Chondrocyte (in vitro differentiated cells): ENCODE measurements at places on chromosomes 6 and 20. TPM values are rescaled to one million over a fixed set of nuclear protein-coding genes. Genes with fewer than 3 reads are reported as not detected.

The SLC32A1 gene
- not detected in 3 replicates for total RNA-seq

The EEF1E1 gene
- total RNA-seq: 15.7 to 26.8 TPM (median 17.9 TPM) in 3 replicates

The SLC22A1 gene
- total RNA-seq: 1.5 to 3.3 TPM (median 2.9 TPM) in 3 replicates

The NCOA3 gene
- 38.1 to 56.0 TPM (median 45.2 TPM) in 3 replicates for total RNA-seq

The ANKRD66 gene
- total RNA-seq: not detected in 3 replicates

The EPM2A gene
- 6.8 to 12.2 TPM (median 7.8 TPM) in 3 replicates for total RNA-seq

The HLA-DRB1 gene
- total RNA-seq: not detected in 3 replicates

- H3K4me1 ChIP-seq: peaks cover 12% of the 10 kb centered on the region
- H3K36me3 ChIP-seq: no peaks in the 10 kb centered on the region
- H3K4me3 ChIP-seq: no peak overlapping the region
- H3K27ac ChIP-seq: no peak overlapping the region
- peaks cover 1% of the 10 kb centered on the region for H3K27me3 ChIP-seq
Observed at GRCh38 chr6:43983632-43984031, 143.6 kb downstream of the MRPL14 start.

DNA sequence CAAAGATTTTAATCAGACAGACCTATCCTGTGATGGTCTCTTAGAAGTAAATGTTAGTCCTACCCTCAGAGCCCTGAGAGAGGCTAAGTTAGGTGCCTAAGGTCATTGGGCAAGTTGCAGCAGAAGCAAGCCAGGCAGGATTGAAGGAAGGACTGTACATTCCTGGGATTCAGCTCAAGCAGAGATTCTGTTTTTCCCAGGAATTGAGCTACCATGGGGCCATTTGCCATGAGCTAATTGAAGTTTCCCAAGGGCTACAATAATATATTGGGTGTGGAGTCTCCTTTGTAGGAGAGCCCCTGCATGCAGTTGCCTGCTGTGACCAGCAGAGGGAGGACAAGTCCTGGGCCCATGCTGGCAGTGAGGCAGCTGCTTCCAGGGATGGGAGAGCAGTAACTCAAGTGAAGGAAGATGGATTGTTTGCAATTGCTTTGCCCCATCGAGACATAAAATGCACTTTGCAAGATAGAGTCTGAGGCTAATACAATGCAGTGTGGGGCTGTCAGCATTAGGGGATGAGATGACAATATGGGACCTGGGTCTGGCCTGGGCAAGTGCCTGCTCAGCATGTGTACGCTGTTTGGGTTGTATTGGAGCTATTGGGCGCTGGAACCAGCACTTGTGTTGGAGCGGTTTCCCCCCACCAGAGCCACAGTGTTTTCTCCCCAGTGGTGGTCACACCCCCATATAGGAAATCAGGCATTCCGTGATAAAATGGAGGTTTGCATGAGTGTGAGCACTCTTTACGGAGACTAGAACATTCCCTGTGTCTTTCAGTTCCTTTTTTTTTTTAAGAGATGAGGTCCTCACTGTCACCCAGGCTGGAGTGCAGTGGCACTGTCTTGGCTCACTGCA, 27.9 kb downstream of the DNMT3B start:
- no peak overlapping the region for H3K4me3 ChIP-seq
- H3K27ac ChIP-seq: no peak overlapping the region
- peaks cover 8% of the 10 kb centered on the region for H3K4me1 ChIP-seq
- H3K27me3 ChIP-seq: no peaks in the 10 kb centered on the region
- peaks cover 1% of the 10 kb centered on the region for H3K36me3 ChIP-seq

DNA sequence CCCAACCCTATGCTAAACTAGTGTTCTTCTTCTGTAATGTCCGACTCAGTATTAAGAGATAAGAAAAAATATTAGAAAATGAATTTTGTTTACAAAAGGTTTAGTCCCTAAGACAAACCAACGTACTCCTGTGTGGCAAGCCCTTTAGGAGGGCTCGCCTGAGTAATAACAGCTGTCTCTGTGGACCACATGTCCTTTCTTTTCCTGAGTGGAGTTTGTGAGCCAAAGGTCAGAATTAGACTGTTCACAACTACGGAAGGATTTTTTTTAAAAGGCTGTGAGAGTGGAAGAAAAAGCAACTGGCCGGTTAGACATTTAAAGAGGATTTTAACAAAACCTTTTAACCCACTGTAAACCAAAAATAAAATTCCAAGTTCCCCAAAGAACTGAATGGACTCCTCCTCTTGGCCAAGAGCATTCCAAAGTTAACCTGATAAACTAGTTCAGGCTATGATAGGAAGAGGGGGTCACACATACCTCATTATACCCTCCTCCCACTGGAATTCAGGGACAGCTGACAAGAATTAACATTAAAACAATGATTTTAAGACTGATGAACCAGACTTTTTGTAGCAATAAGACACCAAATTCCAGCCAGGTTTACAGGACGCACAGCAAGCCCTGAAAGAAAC, 43.5 kb downstream of the FAM184A start:
- no peak overlapping the region for H3K27ac ChIP-seq
- no peaks in the 10 kb centered on the region for H3K27me3 ChIP-seq
- DNase-seq: no peak
- no peaks in the 10 kb centered on the region for H3K36me3 ChIP-seq

GRCh38 chr6:16277101-16277981, 39.0 kb downstream of the GMPR start:
- peaks cover 54% of the 10 kb centered on the region for H3K4me1 ChIP-seq
- peaks cover 5% of the 10 kb centered on the region for H3K36me3 ChIP-seq
- H3K4me3 ChIP-seq: peak overlapping the region; percentile 29
- no peaks in the 10 kb centered on the region for H3K27me3 ChIP-seq
- DNase-seq: no peak
- peak overlapping the region; percentile 86 for H3K27ac ChIP-seq

- H3K36me3 ChIP-seq: peaks cover 14% of the 10 kb centered on the region
- H3K4me3 ChIP-seq: no peak overlapping the region
- H3K27me3 ChIP-seq: no peaks in the 10 kb centered on the region
- H3K4me1 ChIP-seq: peaks cover 3% of the 10 kb centered on the region
- H3K27ac ChIP-seq: no peak overlapping the region
- DNase-seq: no peak
Observed at GRCh38 chr6:44105993-44106740, 21.1 kb downstream of the MRPL14 start.

- DNase-seq: no peak
- no peaks in the 10 kb centered on the region for H3K4me1 ChIP-seq
- no peak overlapping the region for H3K27ac ChIP-seq
- H3K27me3 ChIP-seq: peaks cover 16% of the 10 kb centered on the region
- no peak overlapping the region for H3K4me3 ChIP-seq
Observed at GRCh38 chr6:68875403-68875802, 240.3 kb downstream of the ADGRB3 start.

DNA sequence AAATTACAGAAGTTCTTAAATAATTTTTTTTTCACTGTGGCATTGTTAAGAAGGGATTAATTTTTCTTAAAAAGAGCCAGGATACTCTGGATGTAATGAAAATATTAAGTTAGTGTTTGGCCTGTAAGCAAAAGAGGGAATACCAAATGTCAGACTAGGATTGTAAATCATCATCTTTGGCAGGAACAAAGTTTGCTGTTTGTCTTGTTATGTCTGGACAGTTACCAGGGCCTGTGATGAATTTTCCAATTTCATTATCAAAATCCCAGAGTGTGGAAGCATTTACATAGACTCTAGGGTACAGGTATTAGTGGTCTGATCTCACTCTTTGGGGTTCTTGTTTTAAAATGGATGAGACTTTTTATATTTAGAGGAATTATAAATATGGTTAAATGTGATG, 26.1 kb downstream of the CEP57L1 start:
- no peak for DNase-seq
- H3K4me1 ChIP-seq: peaks cover 22% of the 10 kb centered on the region
- no peaks in the 10 kb centered on the region for H3K27me3 ChIP-seq
- H3K27ac ChIP-seq: peak overlapping the region; percentile 58

DNA sequence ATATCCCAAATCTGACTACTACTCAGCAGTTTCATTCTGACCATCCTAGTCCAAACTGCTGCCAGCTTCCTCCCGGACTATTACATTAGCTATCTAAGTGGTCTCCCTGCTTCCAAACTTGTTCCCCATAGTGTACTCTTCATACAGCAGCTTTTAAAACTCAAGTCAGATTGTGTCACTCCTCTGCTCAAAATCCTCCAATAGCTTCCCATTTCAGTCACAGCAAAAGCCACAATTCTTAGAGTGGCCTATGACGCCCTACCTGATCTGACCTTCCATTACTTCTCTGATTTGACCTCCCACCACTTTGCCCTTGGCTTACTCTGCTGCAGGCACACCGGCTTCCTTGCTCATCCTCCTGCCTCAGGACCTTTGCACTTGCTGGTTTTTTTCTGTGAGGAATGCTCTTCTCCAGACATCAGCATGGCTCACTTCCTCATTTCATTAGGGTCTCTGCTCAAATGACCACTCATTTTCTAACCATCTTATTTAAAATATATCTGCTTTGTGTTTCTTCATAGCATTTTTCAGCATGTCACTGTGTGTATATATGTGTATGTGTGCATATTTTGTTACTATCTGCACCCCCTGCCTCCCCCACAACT, 111.1 kb upstream of the DTNBP1 start:
- peaks cover 22% of the 10 kb centered on the region for H3K4me1 ChIP-seq
- H3K36me3 ChIP-seq: no peaks in the 10 kb centered on the region
- H3K4me3 ChIP-seq: no peak overlapping the region
- H3K27me3 ChIP-seq: no peaks in the 10 kb centered on the region

GRCh38 chr6:169869301-169869700, 117.9 kb downstream of the ERMARD start:
- H3K36me3 ChIP-seq: no peaks in the 10 kb centered on the region
- H3K27ac ChIP-seq: no peak overlapping the region
- H3K4me3 ChIP-seq: no peak overlapping the region
- no peaks in the 10 kb centered on the region for H3K4me1 ChIP-seq
- peaks cover 11% of the 10 kb centered on the region for H3K27me3 ChIP-seq

DNA sequence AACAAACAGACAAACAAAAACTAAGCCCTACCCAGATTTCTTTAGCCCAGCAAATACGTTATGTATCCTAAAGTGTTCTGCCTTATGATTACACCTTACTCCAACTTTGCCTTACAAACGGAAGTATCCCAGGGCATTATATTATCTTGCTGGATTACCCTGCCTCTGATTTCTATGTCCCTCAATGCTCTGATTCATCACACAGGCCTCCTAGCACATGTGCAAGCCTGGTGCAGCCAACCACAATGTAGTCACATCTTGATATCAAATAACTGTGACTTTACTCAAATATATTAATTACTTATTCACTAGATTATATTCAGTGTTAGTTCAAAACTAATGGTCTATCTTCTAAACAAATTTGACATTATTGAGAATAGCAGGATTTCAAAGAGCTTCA, 598.6 kb downstream of the TBC1D32 start:
- H3K27ac ChIP-seq: no peak overlapping the region
- H3K4me1 ChIP-seq: no peaks in the 10 kb centered on the region
- H3K36me3 ChIP-seq: no peaks in the 10 kb centered on the region
- no peak overlapping the region for H3K4me3 ChIP-seq

DNA sequence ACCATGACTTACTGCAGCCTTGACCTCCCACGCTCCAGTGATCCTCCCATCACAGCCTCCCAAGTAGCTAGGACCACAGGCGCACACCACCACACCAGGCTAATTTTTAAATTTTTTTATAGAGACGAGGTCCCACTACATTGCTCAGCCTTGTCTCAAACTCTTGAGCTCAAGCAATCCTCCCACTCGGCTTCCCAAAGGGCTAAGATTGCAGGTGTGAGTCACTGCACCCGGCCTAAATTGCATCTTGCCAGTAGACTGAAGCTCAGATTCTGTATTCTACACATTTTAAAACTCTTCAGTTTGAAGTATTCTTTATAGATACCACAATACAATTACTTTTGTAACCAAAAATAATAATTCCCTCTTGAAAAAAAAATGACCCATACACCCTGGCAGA, 11.4 kb downstream of the NUDT3 start:
- H3K27me3 ChIP-seq: no peaks in the 10 kb centered on the region
- DNase-seq: no peak

GRCh38 chr6:139334806-139335446, 39.5 kb downstream of the CITED2 start:
- no peaks in the 10 kb centered on the region for H3K36me3 ChIP-seq
- no peak for DNase-seq
- H3K4me3 ChIP-seq: no peak overlapping the region
- no peaks in the 10 kb centered on the region for H3K27me3 ChIP-seq
